Activated CD8-positive, alpha-beta memory T cell treated with anti-CD3 and anti-CD28 coated beads for 1 hour (primary cell): ENCODE measurements at places on chromosomes 12 and 14.

DNA sequence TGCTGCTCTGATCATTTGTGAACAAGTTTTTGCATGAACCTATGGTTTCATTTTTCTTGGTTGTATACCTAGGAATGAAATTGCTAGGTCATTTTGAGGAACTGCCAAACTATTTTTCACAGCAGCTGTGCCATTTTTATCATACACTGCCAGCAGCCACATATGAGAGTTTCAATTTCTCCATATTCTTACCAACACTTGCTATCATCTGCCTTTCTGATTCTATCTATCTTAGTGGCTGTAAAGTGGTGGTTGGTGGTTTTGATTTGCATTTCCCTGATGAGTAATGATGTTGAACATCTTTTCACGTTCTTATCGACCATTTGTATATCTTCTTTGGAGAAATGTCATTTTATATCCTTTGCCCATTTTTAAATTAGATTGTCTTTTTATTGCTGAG is 146.1 kb downstream of the C12orf75 start:
- no peak for DNase-seq

DNA sequence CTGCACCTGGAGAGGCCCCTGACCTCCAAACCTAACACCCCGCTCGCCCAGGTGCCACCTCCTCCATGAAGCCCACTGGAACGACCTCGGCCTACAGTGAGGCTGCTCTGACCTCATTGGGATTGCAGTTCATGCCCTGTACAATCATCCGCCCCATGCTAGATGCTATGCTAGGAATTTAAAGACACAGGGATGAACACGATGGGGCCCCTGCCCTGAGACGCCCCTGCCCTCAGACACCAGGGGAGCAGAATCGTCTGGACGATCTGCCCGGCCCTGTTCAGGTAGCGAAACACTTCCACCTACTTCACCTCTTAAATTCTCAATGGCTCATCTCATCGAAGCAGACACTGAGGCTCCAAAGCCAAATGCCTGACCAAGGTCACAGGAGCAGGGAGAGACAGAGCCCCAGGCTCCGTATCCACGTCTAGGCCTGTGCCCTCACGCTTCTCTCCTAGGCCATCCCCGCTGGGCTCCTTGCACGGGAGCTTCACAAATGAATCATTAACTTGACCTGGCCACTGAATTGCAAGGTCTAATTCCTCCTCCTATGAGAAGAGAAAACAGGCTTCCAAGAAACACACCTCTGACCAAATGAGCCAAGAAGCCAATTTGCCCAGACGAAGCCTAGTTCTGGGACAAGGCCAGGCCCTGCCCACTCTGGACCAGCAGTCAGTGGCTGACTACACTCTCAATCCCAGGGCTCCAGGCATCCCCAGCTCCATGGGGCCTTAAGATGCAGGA is 35.2 kb downstream of the SCARB1 start:
- DNase-seq, result no peak

GRCh38 chr12:111154147-111154834 is 214.6 kb downstream of the PHETA1 start:
- DNase-seq, result no peak

- no peak for DNase-seq
Measured at GRCh38 chr12:45816652-45817051, 87.1 kb downstream of the ARID2 start.

- DNase-seq, result no peak
Measured at GRCh38 chr12:38915429-38916182, 10.2 kb upstream of the CPNE8 start.

GRCh38 chr14:89201645-89202044 is 215.4 kb downstream of the FOXN3 start:
- DNase-seq, result no peak

- no peak for DNase-seq
Measured at GRCh38 chr12:114794049-114794558, 110.1 kb upstream of the TBX3 start.
